ENCODE measurements at places on chromosomes 4 and X. TPM values are rescaled to one million over a fixed set of nuclear protein-coding genes. Genes with fewer than 3 reads are reported as not detected.

Gene WAS
- total RNA-seq = not detected

GRCh38 chr4:119106036-119107000 is 29.3 kb upstream of the MYOZ2 start:
- DNase-seq = no peak

GRCh38 chr4:6235901-6236640 is 33.6 kb upstream of the WFS1 start:
- DNase-seq = no peak

DNA sequence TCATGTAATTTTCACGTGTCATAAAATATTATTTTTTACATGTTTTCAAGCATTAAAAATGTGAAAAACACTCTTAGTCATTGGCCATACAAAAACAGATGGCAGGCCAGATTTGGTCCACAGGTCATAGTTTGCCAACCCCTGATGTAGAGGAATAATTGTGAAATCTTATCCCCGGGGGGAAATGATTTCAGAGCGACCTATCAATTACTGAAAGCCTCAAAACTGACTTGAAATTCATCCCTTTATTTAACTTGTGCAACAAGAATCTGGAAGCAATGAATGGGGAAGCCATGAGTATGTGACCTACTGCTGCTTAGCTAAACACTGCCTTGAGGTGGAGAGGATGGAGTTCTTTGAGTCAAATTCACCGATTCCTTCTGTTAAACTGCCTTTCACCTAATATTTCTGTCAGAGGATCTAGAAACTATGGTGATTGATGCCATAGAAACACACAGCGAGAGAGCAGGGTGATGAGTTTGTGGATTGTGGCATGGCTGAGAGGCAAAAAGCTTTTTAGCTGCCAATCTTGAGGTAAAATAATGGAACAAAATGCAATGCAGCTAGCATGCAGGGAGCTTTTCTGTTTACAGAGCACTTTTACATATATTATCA is 30.3 kb upstream of the BRS3 start:
- no peak for DNase-seq

DNA sequence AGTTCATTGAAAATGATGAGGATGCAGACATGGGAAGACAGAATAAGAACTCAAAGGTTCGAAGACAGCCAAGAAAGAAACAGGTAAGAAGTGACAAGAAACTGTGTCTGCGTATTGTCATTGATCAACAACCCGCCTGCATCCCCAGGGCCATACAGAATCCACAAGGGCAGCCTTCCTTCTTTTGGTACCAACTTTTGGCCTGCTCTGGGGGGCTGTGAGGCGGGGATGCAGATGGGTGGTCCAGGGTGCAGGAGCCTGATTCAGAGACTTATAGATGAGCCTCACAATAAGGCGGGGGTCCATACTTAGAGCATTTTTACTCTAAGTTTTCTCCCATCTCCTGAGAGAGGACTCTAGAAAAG is 9.0 kb downstream of the CC2D2A start:
- DNase-seq = no peak

Gene ITGB1BP2
- total RNA-seq = 1.5 TPM

- no peak for DNase-seq
Measured at GRCh38 chr4:152488246-152488645, 47.6 kb downstream of the FBXW7 start.

DNA sequence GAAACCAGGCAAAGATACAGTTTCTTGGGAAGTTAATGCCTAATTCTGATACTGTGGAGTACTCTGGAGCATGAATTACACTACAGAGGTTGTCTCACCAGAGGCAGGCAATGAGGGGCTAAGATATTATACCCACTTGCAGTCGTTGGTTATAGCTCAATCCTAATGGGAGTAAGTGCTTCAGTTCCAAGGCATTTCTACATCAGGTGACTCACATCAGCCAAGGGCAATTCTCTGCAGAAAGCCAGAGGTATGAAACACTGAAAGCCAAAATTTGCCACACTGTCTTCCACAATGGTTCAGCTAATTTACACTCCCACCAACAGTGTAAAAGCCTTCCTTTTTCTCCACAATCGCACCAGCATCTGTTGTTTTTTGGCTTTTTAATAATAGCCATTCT is 174.0 kb upstream of the IL15 start:
- no peak for DNase-seq

GRCh38 chr4:187304133-187304532 is 580.5 kb upstream of the FAT1 start:
- no peak for DNase-seq

Gene TEX11
- not detected for total RNA-seq

Gene ZNF280C
- total RNA-seq = 2.9 TPM

- DNase-seq = no peak
Measured at GRCh38 chrX:66751136-66751782, 112.4 kb upstream of the EDA2R start.

- no peak for DNase-seq
Measured at GRCh38 chrX:16658284-16658683, 8.3 kb downstream of the S100G start.

- DNase-seq = no peak
Measured at GRCh38 chr4:118935819-118936218, 47.2 kb downstream of the SYNPO2 start.

DNA sequence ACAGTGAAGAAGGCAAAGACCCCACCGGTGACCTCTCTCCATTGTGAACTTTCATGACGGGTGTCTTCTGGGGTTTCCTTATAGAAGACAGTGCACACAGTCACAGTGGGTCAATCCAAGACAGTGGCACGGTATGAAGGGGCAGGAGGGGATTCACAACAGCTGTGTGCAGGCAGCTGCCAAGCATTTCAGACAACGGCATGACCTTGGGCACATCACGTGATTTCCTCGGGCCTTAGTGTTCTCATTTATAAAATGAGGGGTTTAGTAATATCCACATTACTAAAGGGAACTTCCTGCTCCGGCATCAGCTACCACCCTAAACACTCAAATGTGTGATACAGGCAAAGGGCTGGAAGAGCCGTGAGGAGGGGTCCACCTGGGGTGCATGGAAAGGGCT is 42.9 kb downstream of the RBM47 start:
- DNase-seq = no peak

DNA sequence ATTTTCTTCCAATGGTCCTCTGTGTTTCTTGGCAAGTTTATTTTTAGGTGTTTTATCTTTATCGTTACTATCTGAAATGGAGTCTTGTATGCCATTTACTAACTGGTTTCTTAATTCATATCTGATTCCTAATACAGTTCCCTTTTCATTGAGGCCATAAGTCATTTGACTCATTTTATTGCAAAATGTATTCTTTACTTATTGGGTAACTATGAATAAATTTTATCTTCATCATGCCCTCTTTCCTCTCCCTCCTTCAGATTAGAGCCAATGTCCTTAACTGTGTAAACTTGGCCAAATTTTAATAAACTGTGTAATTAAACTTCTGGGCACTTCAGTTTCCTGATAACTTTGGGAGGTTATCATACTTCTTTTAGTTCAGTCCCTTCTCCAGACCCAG is 19.3 kb upstream of the MSMO1 start:
- DNase-seq = no peak

Gene PNMA3
- total RNA-seq = not detected

- DNase-seq = no peak
Measured at GRCh38 chr4:5045097-5045496, 6.2 kb upstream of the STK32B start.

- DNase-seq = no peak
Measured at GRCh38 chr4:102217345-102217744, 127.9 kb downstream of the SLC39A8 start.

Gene ARX
- total RNA-seq = not detected

Gene GDPD2
- total RNA-seq = not detected

DNA sequence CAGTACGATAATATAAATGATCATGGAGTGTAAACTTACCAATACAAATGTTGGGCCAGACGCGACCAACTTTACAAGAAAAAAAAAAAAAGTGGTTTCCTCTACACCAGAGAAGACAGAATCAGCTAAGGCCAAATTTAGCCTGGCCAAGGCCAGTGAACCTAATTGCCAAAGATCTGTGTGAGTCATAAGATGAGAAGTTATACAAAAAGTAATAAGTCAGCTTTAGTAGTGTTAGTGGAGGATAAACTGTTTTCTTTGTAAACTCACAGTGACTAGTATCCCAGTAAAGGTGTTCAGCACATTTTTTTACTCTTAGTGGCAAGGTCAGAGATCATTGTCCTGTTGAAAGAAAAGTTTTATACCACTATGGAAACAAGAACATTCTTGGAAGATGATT is 531.4 kb upstream of the TECRL start:
- DNase-seq = peak; percentile 70

GRCh38 chr4:172683021-172683420 is 485.6 kb upstream of the GALNT7 start:
- no peak for DNase-seq

- DNase-seq = no peak
Measured at GRCh38 chrX:20418379-20419150, 151.9 kb upstream of the RPS6KA3 start.

- DNase-seq = no peak
Measured at GRCh38 chr4:123031664-123032063, 109.3 kb upstream of the NUDT6 start.

- no peak for DNase-seq
Measured at GRCh38 chr4:107757283-107757682, 37.2 kb upstream of the PAPSS1 start.

DNA sequence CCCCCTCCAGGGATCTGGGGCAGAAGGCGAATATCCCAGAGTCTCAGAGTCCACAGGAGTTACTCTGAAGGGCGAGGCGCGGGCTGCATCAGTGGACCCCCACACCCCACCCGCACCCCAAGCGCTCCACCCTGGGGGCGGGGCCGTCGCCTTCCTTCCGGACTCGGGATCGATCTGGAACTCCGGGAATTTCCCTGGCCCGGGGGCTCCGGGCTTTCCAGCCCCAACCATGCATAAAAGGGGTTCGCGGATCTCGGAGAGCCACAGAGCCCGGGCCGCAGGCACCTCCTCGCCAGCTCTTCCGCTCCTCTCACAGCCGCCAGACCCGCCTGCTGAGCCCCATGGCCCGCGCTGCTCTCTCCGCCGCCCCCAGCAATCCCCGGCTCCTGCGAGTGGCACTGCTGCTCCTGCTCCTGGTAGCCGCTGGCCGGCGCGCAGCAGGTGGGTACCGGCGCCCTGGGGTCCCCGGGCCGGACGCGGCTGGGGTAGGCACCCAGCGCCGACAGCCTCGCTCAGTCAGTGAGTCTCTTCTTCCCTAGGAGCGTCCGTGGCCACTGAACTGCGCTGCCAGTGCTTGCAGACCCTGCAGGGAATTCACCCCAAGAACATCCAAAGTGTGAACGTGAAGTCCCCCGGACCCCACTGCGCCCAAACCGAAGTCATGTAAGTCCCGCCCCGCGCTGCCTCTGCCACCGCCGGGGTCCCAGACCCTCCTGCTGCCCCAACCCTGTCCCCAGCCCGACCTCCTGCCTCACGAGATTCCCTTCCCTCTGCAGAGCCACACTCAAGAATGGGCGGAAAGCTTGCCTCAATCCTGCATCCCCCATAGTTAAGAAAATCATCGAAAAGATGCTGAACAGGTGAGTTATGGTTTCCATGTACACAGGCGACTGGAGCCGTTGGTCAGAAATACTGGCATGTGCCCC is at the start of gene CXCL1:
Gene CXCL1, plus strand, starts transcription at position 264 of the 926 bp plus-strand sequence. Its CDS starts 78 bp downstream, at position 342.
- peak; percentile 33 for DNase-seq

DNA sequence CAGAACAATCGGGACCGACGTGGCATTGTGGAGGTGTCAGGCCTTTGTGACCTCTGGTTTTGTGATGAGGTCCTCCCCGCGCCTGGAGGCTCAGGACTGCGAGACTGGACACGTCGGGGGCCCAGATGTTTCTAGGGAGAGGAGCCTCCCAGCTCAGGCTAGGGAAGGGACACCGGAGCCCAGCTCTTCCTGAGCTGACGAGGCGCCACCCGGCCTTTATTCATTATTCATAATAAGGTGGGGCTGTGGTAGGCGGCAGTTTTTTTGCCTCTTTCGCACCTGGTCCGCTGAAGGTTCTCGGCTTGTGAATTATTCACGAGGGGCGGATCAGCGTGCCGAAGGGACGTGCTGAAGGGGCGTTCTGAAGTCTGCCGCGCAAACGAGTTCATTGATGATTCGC is 2.3 kb upstream of the UBA1 start:
- peak; percentile 55 for DNase-seq

DNA sequence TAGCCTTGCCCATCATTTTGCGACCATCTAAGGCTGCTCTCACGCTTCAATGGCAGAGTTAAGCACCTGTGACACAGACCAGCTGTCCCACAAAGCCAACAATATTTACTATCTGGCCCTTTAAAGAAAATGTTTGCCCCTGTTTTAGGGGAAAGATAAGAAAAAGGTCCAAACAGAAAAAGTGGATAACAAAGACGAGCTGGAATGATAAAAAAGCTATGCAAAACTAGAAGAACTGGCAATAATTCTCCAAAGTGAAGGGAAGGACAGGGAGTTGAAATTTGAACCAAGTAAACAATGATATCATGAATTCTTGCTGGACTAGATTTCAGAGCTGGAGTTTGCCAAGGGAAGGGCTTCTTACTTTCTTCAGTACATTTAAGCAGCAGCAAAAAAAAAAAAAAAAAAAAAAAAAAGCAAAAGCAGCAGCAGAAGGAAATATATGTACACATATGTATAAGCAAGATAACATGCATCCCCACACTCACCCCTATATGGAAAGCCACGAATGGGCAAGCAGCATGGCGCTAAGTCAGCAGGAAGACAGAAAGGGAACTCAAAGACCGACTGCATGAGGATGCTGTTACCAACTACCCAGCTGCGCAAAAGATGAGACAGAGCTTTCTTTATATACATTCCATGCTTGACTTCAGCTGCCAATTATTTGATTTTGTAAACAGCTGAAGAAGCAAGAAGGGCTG is 12.5 kb downstream of the TRAPPC2 start:
- no peak for DNase-seq

Gene SLC9B1
- total RNA-seq = not detected

Gene CCDC160
- not detected for total RNA-seq

- DNase-seq = no peak
Measured at GRCh38 chr4:140691369-140691768, 64.8 kb downstream of the TBC1D9 start.

DNA sequence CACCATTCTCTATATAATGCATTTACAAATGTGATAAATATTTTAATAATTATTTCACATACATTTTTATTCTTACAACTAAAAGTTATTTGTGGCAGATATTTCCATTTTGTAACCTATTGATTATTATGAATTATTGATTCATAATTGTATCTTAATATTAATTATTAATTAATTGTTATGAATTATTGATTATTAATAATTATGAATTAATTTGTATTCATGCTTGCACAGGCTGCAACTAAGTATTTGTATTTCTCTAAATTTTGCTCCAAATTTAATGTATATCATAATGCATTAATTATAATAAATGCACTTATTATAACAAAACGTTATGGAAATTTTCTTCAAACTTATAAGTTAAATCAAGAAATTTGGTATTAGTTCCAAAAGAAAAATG is 929.7 kb downstream of the PCDH7 start:
- DNase-seq = no peak

DNA sequence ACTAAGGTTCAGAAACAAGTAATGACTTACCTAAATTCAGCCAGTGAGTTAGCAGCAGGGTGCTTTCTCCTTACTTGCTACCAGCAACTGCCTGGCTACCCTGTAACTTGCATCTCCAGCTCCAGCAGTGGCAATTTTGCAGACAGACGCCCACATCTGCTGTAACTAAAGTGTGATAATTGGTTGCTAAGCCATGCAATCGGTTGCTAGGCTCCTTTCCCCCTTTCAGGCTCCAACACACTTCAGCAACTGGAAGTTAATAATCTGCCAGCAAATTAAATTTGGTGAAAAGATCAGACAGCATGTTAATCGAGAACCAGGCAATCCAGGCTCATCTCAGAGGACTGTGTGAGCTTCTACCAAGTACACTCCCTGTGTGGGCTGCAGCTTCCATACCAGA is 24.2 kb upstream of the ARHGEF9 start:
- no peak for DNase-seq

- no peak for DNase-seq
Measured at GRCh38 chr4:84809946-84810345, 156.5 kb downstream of the WDFY3 start.
